H1 (cell line): ENCODE measurements at places on chromosomes 7 and 10.
A peak's percentile ranks its signal among the peaks of the same experiment; 100 is the strongest.

- no peak for DNase-seq
These were observed 384.7 kb upstream of the NRP1 start for GRCh38 chr10:33719005-33719703.

- no peak for DNase-seq
These were observed 16.4 kb downstream of the ITPRIP start for GRCh38 chr10:104321725-104322415.

GRCh38 chr7:36734731-36735130 lies 10.4 kb upstream of the AOAH start:
- DNase-seq: no peak

GRCh38 chr7:96792115-96792514 lies 82.5 kb upstream of the SEM1 start:
- DNase-seq: no peak

DNA sequence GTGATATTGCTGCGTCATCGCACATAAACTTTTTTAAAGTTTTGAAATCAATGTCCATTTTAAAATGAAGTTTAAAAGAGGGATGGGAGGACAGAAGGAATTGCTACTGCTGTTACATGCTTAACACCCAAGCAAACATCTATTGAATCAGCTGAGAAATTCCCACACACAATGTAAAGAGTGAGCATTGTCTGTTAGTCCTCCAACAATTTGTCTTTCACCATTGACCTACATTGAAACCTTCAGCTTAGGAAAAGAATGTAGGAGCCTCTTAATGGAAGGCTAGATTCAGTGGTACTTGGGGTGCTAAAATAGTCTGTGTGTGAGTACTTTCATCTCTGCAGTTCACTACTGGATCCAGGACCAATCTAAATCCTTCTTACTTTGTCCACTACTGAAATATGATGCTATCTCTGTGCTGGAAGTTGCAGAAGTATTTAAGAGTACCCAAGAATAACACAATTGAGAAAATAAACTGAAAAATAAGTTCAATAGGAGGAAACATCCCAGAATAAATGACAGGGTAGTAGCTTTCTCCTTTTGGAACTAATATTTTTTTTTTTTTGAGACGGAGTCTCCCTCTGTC lies 23.8 kb upstream of the FBXW4 start:
- DNase-seq: no peak

- DNase-seq: no peak
These were observed 575.2 kb upstream of the TPK1 start for GRCh38 chr7:145411066-145411465.

- no peak for DNase-seq
These were observed 17.6 kb downstream of the CCDC136 start for GRCh38 chr7:128809363-128809762.

DNA sequence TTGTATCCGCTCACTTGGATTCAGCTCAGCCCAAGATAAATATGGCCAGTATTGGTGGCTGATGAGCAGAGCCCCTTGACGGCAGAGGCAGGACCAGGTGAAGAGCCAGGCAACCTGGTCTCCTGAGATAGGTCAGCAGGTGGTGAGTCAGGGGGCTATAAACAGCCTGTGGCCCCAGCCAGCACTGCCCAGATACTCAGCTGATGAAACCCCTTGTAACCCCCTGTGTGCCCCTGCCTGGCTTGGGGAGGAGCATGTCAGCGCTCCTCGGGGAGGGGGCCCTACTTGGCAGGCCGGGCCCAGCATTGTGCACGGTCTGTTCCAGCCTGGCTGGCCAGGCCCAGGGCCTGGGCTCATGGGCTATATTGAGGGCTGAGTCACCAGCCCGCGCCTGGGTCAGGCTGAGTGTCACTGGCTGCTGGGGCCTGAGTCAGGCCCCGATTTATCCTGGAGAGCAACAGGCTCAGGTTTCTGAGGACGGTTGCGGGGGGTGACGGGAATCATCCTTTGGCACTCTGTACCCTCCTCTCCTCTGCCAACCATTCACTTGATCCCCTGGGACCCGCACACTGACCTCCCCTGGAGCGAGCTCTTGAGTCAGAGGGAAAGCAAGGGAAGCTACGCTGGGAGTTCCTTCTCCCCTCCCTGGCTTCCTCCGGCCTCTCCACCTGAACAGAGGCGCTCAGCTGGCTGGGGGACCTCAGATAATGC lies 2.8 kb upstream of the FLNC start:
- no peak for DNase-seq

- DNase-seq: no peak
These were observed 60.7 kb upstream of the FOXK1 start for GRCh38 chr7:4621396-4621795.

DNA sequence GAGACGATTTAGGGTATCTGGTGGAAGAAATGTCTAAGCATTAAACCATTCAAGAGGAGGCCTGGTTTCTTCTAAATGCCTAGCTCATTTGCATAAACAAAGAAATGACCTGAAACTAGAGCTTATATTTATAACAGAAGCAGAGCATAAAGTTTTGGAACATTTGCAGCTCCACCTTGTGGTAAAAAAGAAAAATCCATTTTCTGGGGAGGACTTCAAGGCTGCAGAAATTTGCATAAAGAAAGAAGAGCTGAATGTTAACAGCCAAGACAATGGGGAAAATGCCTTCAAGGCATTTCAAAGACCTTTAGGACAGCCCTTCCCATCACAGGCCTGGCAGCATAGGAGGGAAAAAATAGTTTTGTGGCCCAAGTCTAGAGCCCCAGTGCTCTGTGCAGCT lies 362.0 kb downstream of the ZNF248 start:
- DNase-seq: no peak

DNA sequence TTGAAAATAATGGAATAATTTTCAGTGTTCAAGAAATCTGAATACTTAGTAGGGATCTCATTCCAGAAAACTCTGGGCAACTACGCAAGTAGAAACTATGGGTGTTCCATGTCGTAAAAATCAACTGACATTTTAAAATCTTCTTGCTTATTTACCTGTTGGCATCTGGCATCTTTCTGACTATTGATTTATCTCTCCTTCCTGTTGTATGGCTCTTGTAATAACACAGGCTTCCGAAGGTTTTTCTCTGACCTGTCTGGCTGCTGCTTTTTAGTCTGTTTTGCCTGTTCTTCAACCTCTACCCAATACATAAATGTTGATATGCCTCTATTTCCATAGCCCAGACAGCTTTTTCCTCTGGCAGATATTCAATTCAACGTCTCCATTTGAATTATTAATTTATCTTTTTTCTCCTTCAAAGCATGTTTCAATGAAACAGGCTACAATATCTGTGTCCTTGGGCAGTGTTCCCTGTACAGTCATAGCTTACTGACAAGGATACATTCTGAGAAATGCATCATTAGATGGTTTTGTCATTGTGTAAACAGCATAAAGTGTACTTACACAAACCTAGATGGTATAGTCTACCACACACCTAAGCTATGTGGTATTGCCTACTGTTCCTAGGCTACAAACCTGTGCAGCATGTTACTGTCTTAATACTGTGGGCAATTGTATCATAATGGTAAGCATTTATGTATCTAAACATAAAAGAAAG lies 105.9 kb upstream of the ETV1 start:
- DNase-seq: no peak

DNA sequence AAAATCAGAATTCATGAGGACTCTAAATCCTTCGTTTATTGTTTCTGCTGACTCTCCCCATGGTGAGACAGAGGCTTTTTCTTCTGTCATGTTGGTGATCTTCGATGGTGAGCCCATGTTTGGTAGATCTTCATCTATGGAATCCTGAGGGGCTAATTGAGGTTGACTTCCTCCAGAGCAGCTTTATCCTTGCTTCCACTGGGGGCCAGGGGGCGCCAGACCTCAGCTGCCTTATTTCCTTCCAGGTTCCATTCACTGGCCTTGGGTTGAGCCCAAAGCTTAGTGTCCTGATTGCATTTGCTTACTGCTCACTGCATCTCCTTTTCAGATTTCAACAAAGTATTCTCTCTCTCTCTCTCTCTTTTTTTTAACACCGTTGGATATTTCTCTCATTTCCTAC lies 80.7 kb downstream of the GCC1 start:
- peak; percentile 23 for DNase-seq

GRCh38 chr7:122902751-122903495 lies 16.7 kb upstream of the CADPS2 start:
- DNase-seq: no peak

GRCh38 chr10:10209167-10209566 lies 808.5 kb upstream of the CELF2 start:
- no peak for DNase-seq

- DNase-seq: no peak
These were observed 118.8 kb downstream of the LRMDA start for GRCh38 chr10:75550191-75550590.

- DNase-seq: no peak
These were observed 20.5 kb upstream of the CFAP46 start for GRCh38 chr10:132962623-132963429.

- DNase-seq: no peak
These were observed 181.6 kb downstream of the EVX1 start for GRCh38 chr7:27424231-27424630.

GRCh38 chr7:64887756-64888508 lies 15.1 kb upstream of the ZNF273 start:
- peak; percentile 46 for DNase-seq

GRCh38 chr10:78207216-78207615 lies 173.6 kb downstream of the RPS24 start:
- no peak for DNase-seq

- DNase-seq: peak; percentile 11
These were observed 581.2 kb upstream of the MGMT start for GRCh38 chr10:128885573-128886555.

DNA sequence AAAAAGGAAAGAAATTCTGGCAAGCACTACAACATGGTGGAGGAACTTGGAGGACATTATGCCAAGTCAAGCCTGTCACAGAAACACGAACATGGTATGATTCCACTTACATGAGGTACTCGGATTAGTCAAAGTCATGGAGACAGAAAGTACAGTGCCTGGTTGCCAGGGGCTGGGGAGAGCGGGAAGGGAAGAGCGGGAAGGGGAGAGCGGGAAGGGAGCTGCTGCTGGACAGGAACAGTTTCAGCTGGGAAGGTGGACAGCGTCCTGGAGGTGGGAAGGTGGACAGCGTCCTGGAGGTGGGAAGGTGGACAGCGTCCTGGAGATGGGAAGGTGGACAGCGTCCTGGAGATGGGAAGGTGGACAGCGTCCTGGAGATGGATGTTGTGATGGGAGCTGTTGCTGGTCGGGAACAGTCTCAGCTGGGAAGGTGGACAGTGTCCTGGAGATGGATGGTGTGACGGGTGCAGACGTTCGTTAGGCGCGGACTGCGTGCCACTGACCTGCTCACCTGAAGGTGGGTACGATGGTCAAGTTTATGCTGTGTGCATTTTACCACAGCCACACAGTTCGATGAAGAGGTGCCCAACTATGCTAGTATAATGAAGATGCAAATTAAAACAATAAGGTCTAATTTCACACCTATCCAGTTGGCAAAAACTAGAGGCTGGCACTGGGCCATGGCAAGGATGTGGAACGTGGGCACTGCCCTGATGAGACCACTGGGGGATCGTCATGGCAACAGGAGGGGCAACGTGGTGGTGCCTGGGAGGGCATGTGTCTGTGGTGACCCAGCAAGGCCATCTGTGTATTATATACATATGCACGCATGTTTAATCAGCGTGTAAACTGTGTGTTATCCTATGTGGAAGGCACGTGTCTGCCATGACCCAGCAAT lies 103.8 kb downstream of the NKX6-2 start:
- DNase-seq: no peak

GRCh38 chr10:45197816-45198485 lies 117.5 kb downstream of the OR13A1 start:
- DNase-seq: no peak

DNA sequence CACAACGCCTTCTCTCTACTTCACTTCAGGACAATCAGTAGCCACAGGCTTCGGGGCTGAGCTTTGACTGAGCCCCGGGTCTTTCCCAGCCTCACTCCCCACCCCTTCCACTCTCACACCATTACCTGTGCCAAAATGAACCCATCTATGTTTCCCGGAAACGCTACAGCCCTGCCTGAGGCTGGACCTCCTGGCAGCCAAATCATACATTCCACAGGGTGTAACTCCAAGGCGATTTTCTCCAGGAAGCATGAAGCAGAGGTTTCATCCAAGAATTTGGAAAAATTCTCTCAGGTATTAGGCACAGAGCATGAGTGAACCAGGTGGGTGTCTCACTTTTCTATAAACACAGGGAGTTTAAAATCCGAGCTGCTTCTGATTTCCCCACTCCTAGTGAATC lies 286.3 kb downstream of the TNS3 start:
- DNase-seq: no peak

- DNase-seq: no peak
These were observed 30.8 kb downstream of the SCD start for GRCh38 chr10:100377830-100378229.

DNA sequence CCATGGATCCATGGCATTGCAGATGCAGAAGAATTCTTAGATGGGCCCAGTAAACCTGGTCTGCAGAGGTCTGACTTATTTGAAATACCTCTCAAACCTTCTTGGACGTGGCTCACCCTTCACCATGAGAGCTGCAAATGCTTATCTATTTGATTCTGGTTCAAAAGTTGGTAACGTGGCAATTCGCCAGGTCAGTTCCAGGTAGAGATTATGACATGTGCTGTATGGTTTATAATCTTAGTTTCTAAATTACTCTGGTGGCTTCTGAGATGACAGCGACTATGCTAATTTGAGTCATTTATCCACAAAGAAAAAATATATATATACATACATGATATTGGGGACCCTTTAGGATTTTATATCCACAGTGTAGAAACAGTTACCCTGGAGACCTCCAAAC lies 68.8 kb downstream of the NRP1 start:
- no peak for DNase-seq

- no peak for DNase-seq
These were observed 613.8 kb downstream of the PHTF2 start for GRCh38 chr7:78412216-78412858.

GRCh38 chr10:87578842-87579401 lies 74.2 kb downstream of the MINPP1 start:
- DNase-seq: no peak

- DNase-seq: peak; percentile 78
These were observed 35.1 kb upstream of the DNAH11 start for GRCh38 chr7:21507627-21508343.

DNA sequence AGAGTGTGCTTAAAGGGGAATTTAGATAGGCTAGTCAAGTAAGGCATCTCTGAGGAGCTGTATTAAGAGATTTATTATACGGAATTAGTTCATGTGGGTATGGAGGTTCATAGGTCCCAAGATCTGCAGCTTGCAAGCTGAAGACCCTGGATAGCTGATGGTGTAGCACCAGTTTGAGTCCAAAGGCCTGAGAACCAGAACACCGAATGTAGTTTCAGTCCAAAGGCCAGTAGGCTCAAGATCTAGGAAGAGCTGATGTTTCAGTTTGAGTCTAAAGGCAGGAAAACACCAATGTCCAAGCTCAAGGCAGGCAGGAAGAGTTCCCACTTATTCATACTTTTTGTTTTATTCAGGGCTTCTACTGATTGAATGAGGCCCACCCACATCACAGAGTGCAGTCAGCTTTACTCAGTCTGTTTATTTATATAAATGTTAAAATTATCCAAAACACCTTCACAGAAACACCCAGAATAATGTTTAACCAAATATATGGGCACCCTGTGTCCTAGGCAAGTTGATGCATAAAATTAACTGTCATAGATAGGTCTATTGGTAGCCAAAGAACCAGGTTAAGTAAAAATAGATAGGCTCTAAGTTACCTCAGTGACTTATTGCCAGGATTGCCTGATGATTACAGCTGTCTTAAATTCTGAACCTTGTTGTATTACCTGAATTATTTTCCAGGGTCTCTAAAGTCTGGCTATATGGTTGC lies 83.5 kb downstream of the MAPK8 start:
- DNase-seq: no peak
